ENCODE measurements at places on chromosomes 16 and 17. TPM values are rescaled to one million over a fixed set of nuclear protein-coding genes. Genes with fewer than 3 reads are reported as not detected.

Gene MT1X
- total RNA-seq: 112 TPM

Gene TMEM235
- total RNA-seq: not detected

Gene NOTUM
- 0.57 TPM for total RNA-seq

- no peak for DNase-seq
Observed at GRCh38 chr17:73944366-73944765, 259.1 kb upstream of the RPL38 start.

Gene CCT6B
- 0.67 TPM for total RNA-seq

GRCh38 chr17:73731733-73732132, 87.5 kb upstream of the SDK2 start:
- no peak for DNase-seq

DNA sequence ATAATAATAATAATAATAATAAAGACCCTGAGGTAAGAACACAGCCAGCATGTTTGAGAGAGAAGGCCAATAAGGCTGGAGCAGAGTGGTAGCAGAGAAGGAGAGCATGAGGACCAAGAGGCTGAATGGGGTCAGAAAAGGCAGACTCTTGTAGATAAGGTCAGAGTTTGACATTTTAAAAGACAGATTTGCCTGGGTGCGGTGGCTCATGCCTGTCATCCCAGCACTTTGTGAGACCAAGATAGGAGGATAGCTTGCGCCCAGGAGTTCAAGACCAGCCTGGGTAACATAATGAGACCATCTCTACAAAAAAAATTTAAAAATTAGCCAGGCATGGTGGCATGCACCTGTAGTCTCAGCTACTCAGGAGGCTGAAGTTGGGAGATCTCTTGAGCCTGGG, 11.0 kb upstream of the WFIKKN2 start:
- DNase-seq: no peak

Gene KRT20
- 1,735 TPM for total RNA-seq

- DNase-seq: peak; percentile 77
Observed at GRCh38 chr17:8223356-8224126, 13.2 kb upstream of the AURKB start.

DNA sequence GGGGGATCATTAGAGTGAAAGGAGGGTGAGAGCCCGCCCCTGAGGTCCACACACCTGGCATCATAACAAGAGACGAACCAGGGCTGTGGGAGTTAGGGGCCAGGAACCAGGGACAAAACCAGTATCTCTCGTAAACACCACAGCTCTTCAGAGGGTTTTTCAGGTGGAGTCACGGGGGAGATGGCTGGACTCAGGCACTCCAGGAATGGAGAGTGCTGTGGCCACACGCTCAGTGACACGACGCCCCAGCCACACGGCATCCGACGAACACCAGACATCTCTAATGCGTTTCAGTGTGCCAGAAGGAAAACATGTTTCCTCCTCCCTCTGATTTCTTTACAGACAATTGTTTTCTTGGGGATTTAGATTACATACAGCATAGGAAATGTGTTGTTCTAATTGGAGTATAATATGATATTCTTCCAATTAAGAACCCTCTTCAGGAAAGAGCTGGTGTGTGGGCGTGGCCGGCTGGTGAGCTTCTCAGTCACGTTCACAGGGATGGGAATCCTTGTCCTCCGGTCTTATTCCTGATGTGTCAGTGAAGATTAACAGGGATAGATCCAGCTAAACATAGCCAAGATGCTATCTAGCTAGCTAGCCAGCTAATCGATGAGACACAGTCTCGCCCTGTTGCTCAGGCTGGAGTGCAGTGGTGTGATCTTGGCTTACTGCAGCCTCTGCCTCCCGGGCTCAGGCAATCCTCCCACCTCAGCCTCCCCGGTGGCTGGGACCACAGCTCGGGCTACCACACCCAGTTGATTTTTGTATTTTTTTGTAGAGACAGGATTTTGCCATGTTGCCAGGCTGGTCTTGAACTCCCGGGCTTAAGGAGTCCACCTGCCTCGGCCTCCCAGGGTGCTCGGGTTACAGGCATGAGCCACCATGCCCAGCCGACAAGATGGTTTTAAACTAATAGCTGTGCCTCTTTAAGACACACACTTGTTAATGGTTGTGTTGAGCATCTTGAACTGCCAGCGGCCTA, 98.6 kb downstream of the BANP start:
- no peak for DNase-seq

Gene DYNLRB2
- not detected for total RNA-seq

DNA sequence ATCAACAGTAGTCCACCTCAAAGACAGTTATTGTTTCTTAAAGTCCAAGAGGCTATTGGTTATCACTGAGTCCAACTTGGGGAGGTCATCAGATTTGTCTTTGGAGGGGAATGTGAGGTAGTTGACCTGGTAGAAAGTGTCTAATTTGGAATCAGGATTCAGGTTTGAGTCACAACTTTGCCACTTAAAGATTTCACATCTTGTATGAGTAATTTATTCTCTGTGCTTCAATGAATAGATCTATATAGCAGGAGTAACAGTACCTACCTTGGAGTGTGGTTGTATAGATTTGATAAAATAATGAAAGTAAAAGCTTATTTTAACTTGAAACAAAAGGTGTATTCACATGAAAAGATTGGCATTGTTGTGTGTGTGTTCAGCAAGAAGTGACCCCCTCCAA, 119.3 kb upstream of the TBX2 start:
- no peak for DNase-seq

DNA sequence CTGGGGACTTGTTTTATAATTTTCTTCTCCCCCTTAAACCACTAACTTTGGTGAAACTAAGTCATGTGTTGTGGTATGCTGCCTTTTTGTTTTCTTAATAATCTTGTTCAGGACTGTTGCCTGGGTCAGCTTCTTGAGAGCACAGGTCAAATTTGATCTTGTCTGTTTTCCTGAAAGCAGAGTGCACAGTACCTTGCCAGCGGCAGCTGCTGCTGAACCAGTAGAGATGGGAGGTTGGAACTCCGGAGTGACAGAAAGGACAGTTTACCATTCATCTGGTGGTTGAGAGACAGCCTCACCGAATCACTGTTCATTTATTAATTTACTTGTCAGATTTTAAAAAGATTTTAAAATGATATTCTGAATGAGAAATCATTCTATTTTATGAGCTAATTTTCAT, 125.0 kb downstream of the PHKB start:
- DNase-seq: no peak

Gene OR4D1
- not detected for total RNA-seq

DNA sequence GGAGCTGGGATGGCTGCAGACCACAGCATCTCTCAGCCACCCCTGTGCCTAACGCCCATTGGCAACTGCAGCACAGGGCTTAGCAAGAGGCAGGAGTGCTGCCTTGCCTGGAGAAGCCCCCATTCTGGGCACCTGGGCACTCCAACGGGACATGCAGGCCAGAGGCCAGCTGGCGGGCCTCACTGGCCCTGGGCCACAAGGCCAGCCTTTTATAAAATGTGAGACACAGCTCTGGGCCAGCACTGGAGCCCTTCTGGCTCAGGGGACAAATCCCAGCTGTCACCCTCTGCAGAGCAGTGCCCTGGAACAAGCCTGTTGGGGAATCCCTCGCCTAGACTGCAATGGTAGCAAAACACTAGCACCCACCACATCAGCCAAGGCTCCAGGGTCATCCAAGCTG, 171.8 kb downstream of the WSCD1 start:
- no peak for DNase-seq

- DNase-seq: no peak
Observed at GRCh38 chr17:50957600-50958575, 91.7 kb upstream of the TOB1 start.

DNA sequence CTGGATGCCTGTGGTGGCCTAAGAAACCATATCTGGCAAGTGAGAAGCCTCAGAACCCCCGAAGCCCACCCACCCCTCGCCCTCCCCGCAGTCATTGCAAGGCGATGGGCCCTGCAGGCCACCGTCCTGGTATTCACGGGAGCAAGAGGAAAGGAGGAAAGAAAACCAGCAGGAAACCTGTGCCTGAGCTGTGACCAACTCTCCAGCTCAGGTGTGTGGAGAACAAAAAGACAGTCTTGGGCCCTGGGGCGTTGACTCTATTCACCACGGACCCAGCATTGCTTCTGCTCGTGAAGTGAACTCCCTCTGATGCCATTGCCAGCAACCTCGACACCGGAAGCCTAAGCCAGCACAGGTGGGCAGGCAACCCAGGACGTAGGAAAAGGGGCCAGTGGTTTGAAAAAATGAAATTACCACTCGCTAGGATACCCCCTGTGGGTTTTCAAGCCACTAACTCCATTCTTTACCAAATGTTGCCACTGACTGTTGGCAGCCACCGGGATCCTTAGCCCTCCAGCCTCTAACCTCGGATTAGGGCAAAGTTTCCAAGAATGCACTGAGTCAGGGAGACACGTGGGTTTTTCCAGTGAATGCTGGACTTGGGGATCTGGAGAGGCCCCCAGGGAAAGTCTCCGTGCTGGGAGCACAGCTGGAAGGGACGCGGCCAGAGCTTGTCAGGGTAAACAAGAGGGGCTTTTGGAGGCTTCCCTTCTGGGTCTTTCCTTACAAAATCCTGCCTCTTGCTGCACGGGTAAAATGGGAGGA, 25.1 kb downstream of the FA2H start:
- DNase-seq: no peak

- DNase-seq: no peak
Observed at GRCh38 chr17:50527155-50527762, 5.3 kb upstream of the EPN3 start.

DNA sequence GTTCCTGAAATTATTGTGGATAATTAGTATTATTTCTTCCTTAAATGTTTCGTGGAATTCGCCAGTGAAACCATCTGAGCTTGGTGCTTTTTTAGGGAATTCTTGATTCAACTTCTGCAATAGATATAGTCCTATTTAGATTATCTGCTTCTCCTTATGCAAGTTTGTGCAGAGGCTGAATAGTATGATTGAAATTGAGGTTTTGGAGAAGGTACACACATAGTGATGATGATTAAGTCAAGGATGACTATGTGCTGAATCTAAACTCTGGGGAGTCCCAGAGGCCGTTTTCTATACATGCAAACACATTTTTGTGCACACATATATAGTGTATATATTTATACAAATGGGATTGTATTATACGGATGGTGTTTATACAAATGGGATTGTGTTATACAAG, 5.2 kb upstream of the MYH4 start:
- DNase-seq: no peak

DNA sequence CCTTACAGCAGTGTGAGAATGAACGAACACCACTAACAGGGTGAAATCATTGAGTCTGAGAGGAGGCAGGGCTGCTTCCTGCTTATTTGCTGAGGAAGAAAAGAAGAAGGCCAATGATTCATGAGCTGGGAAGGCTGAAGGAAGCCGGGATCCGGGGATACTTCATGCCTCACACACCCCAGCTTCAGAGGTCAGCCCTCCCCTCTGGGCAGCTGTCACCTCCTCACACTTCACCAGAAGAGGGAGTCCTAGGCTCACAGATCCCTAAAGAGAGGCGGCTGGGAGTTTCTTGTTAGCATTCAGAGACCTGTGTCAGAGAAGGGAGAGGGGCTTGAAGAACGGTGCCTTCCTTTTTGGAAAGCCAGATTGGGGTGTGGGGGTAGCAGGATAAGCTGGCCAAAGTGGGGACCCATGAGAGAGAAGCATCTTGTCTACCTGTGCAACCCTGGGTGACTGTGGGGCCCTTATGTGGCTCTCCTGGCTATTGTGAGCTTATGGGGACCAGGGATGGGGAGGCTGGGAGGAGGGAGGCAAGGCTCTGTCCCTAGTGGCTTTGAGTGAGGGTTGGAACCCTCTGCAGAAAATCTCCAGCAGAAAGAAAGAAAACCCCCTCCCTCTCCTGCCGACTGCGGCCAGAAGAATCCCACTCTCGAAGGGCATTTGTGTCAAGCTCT, 94.6 kb downstream of the RGS9 start:
- DNase-seq: peak; percentile 69

DNA sequence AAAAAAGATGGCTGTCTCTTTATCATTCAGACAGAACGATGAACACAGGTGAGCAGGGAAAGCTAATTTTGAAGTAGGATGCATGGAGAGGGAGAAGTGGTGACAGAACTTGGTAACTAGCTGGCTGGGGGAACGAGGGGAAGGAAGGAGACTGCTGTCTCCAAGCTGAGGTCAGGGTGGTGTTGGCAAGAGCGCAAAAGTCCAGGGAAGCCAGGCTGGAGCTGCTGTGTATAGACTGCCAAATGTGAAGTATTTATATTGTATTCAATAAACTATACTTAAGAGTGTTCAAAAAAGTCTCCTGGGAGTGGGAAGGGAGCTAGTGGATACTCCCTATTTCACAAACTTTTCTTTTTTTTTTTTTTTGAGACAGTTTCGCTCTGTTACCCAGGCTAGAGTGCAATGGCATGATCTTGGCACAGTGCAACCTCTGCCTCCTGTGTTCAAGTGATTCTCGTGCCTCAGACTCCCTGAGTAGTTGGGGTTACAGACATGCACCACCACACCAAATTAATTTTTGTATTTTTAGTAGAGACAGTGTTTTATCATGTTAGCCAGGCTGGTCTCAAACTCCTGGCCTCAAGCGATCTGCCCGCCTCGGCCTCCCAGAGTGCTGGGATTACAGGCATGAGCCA, 8.2 kb downstream of the TMEM106A start:
- DNase-seq: no peak

DNA sequence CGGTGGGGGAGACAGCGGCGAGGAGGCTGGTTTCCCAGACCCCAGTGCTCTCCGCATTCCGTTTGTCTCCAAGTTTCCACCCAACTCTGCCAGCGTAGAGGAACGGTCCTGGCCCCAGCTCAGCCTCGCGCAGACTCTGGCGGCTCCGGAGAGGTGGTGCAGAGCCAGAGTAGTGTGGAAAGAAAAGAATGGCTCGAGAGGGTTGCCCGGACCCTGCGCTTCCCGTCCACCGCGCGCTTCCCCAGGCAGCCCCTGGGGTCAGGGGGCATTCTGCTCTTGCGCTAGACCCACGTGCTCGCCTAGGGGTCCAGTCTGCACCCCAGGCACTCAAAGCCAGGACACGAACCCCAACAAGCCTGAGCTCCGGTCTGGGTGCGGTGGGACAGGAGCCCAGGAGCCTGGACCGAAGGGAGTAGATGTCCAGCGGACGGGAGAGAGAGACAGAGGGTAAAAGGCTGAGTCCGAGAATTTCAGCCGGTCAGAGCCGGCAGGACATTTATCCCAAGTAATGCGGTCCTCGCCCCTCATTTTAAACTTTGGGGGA, 3.8 kb downstream of the PMP22 start:
- peak; percentile 43 for DNase-seq

GRCh38 chr17:35372846-35373533, 431 bp downstream of the SLFN11 start:
- peak; percentile 31 for DNase-seq

- DNase-seq: peak; percentile 66
Observed at GRCh38 chr17:77366558-77367245, 225.9 kb downstream of the SEC14L1 start.

DNA sequence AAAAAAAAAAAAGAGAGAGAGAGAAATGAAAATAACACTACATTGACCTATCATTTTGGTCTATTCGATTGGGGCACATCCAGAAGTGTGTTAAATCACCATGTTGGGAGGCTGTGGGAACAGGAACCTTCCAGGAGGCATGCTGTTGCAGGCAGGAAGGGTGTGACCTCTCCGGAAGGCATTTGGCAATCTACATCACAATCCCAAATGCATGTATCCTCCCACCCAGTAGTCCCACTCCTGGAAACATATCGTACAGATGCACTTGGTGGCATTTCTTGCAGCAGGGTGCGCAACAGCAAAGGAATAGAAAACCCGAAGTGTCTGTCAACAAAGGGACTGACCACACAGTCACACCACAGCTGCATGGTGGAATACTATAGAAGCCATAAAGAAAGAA, 7.9 kb downstream of the PLLP start:
- no peak for DNase-seq

Gene SMIM36
- total RNA-seq: not detected

Data from colonic mucosa (tissue), 4 donors.